Posterior vena cava (tissue), 2 donors: ENCODE measurements at places on chromosomes 1 and 21. TPM values are rescaled to one million over a fixed set of nuclear protein-coding genes. Genes with fewer than 3 reads are reported as not detected.

The SPRR2G gene
- total RNA-seq: not detected

The LCE2C gene
- total RNA-seq: not detected

DNA sequence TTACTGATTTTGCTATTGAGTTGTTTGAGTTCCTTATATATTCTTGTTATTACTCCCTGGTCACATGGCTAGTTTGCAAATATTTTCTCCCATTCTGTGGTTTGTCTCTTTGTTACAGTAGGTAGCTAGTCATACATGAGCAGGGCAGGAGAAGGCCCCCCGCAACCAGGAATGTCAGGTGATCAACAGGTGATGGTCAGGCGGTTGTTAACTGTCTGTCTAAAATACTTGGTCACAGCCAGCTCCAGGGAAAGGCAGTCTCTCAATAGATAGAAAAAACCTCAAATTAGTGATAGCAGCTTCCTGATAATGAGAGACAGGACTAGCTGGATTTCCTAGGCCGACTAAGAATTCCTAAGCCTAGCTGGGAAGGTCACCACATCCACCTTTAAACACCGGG is 217.9 kb downstream of the RHOU start:
- DNase-seq: no peak

- no peak for DNase-seq
Observed at GRCh38 chr21:16842696-16843035, 670.2 kb upstream of the CXADR start.

GRCh38 chr1:115214098-115214497 is 124.0 kb downstream of the NGF start:
- DNase-seq: no peak

- DNase-seq: no peak
Observed at GRCh38 chr1:75993661-75994060, 61.5 kb upstream of the ASB17 start.

- DNase-seq: no peak
Observed at GRCh38 chr1:84347932-84348555, 46.5 kb downstream of the SAMD13 start.

GRCh38 chr1:223144431-223144830 is 1.4 kb upstream of the TLR5 start:
- DNase-seq: no peak

DNA sequence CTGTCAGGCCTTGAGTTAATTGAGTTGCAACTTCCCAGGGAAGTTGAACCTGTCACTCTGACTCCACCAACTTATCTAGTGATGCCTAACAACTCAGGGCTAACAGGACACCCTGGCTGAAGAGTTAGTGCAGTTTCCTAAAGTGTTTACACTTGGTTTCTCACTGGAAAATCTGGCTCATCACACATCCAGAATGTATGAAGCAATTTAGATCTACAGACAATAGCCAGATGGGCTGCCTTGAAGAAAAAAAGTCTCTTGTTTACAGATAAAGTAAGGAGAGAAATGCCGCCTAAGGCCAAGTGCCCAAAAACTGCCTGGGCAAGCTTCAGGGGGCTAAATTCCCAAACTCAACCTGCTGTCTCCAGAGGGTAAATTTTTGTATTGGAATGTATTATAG is 446.3 kb upstream of the NCAM2 start:
- no peak for DNase-seq

DNA sequence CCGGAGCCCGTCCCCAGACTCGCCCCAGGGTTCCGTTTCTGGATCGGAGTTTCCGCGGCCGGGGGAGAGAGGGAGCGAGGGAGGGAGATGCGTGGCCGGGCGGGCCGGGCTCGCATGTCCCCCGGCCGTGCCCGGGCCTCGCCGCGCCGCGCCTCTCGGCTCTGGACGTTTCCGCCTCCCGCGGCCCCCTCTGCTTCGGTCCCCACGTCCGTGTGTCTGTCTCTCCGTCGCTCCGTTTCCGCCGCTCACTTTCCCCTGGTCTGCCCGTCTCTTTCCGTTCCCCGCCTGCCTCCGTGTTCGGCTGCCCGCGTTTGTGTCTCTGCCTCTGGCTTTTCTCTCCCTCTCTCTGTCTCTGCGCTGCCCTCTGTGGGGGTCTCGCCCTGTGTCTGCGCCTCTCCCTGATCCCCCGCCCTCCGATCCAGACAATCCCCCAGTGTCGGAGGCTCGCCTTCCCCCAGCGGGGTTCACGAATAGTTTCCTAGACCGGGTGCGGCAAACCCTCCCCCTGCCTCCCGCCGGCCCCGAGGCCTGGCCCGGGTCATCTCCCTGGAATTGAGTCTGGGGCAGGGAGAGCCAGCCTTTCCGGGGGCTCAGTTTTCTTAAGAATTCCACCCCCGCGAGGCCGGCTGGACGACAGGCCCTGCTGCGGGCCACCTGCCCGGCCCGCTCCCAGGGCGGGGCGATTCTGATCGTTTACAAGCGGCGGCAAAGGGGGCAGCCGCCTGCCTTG is 735 bp downstream of the NBL1 start:
- DNase-seq: no peak

DNA sequence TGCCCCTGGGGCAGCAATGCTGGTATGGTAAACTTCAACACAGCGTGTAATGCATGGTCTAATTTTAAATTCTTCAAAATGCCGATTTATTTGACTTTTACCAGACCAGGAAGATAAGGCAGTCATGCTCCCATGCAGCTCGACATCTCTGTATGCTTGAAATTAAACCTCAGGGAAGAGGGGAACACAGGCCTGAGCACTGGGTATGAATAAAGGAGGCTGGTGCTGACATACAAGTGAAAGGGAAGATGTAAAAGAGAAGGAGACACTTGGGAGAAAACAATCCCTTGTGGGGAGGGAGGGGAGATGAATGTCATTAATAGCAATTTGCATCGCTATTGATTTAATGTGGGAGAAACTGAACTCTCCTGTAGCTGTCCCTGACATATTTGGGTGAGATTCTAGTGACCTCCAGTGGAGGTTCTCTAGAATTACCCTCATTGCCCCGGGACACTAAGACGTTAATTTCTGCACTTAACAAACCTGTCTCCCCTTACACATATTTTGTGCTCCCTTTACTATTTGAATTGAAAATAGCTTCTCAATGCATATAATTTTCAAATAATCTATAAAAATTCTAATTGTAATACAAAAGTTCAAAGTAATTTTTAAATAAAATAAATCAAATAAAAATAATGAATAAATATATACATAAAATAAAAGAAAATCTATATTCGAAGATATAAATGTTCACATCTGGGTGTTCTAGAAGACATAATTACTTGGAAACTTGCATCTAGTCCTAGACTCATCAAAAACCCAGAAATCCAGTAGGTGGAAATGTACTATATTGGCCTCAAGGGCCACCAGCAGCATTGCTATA is 283.1 kb downstream of the LMX1A start:
- DNase-seq: no peak

GRCh38 chr1:26779098-26779668 is 8.6 kb upstream of the PIGV start:
- DNase-seq: no peak

DNA sequence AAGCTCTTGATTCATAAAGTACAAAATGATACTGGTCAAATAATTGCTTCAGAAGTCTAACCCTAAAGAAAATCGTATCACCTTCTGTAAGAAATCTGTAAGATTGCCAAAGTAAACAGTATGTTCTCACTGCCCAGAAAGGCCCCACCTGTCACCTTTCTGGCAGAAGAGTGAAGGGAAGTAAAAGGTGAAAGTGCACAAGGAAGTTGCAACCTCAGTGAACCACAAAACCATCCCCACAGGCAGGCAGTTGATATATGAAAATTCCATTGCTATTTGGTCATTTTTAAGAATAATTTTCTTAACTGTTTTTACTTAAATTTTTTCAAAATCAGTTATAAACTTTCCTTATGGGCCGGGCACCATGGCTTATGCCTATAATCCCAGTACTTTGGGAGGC is 48.5 kb upstream of the FBXO28 start:
- no peak for DNase-seq

DNA sequence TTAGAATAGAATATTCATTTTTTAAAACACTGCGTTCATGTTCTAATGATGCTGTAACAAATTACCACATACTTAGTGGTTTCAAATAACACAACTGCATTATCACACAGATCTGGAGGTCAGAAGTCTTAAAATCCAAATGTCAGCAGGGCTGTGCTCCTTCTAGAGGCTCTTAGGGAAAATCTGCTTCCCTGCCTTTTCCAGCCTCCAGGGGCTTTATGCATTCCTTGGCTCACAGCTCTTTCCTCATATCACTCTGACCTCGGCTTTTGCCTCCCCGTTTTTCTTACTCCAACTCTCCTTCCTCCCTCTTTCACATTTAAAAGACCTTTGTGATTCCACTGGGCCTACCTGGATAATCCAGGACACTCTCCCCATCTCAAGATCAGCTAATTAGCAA is 18.6 kb upstream of the FMN2 start:
- DNase-seq: no peak

GRCh38 chr1:40755067-40755466 is 28.5 kb upstream of the KCNQ4 start:
- no peak for DNase-seq

GRCh38 chr1:114196992-114197907 is 43.6 kb upstream of the SYT6 start:
- no peak for DNase-seq
